ENCODE measurements at places on chromosomes 3 and 15.

GRCh38 chr15:31304751-31305365 is 21.8 kb upstream of the KLF13 start:
- DNase-seq, result peak; percentile 42

- no peak for DNase-seq
Observed at GRCh38 chr15:26038693-26039092, 175.6 kb upstream of the ATP10A start.

- no peak for DNase-seq
Observed at GRCh38 chr15:71201477-71201876, 86.2 kb downstream of the THSD4 start.

DNA sequence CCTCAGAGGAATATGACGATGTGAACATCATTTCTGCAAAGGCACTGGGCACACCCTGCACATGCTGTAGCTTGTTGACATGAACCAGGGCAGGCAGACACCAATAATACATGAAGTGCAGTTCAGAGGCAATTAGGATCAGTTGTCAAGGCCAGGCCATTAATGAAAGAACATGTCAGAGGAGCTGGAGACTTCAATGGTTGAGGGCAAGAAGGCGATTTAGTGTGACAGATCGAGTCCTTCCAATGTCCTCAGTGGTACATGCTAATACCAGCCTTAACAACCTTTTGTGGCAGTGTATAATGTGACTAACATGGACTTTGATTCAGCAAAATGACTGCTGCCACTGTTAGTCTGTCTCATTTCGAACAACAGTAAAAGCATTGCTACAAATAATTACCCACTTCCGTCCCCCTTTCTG is 205.2 kb upstream of the NANOGP8 start:
- DNase-seq, result no peak

- no peak for DNase-seq
Observed at GRCh38 chr3:4529876-4530588, 36.9 kb downstream of the ITPR1 start.

GRCh38 chr3:129650256-129650872 is 43.9 kb upstream of the PLXND1 start:
- DNase-seq, result peak; percentile 59

GRCh38 chr15:55132672-55133071 is 64.1 kb downstream of the RSL24D1 start:
- no peak for DNase-seq

- DNase-seq, result no peak
Observed at GRCh38 chr15:62901087-62901486, 141.5 kb upstream of the TPM1 start.

GRCh38 chr3:126883241-126883640 is 99.7 kb upstream of the PLXNA1 start:
- DNase-seq, result no peak

DNA sequence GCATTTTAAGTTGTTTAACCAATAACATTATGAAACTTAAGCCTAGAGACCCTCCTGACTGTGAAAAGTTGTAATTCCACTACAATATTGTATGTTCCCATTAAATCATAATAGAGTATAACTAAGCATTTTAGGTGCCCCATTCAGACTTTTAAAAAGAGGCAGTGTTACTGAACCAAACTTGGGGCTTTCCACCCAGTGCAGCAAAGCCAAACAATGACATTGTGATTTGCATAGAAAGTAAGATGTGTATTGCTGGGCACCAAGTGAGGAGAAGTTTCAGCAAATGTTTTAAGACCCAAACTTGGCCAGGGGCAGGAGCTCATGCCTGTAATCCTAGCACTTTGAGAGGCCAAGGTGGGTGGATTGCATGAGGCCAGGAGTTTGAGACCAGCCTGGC is 706.2 kb downstream of the GRM7 start:
- DNase-seq, result no peak

DNA sequence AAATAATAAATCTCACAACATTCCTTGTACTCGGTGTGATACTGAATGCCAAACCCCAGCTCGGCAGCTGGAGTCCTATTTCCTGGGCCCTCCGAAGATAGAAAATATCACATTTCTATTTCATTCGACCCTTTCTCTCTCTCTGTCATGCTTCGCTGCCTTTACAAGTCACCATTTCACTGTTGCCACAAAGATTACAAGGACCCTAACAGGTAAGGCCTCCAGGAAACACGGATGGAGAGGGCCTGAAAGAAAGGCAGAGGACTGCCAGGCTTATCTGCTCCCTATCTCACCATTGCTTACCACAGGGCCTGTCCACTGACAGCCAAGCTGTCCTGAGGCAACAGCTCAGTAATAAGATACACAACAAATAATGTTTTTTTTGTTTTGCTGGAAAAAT is 376.5 kb downstream of the MECOM start:
- peak; percentile 55 for DNase-seq

- no peak for DNase-seq
Observed at GRCh38 chr3:34396288-34396687, 597.9 kb downstream of the PDCD6IP start.

DNA sequence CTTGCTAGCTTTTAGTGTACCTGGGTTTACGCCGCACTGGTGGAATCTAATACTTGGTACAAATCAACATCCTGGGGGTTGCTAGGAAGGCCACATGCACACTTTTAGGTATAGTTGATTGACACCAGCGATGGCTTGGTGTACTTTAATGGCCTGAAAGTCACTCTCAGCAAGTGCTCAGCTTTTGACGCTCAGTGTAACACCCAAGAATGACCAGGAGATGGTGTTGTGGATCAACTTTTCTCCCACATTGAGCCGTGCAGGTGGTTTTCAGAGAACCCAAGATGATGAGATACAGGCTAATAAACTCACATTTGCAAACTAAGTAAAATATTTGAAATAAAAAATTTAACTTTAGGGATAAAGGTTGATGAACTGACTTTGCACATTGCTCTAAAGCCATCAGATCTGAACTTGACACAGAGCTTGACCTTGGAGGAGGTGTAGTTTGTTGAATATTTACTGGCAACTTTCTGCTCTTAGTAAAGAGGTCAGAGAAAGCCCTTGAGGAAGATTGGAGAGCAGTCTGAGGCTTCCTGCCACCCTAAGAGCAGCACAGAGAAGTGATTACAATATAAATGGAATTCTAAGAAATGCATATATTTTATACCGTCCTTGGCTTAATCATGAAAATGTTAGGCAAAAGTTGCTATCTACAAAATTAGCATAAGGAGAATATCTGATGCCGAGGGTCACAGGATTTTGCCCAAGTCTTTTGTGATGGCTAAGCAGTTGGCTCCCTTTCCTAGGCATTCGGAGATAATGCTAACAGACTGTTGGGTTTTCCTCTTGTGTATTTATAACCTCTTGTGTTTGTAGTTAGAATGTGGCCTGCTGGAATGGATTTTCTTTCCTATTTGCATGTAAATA is 143.4 kb upstream of the RASGRP1 start:
- peak; percentile 70 for DNase-seq

DNA sequence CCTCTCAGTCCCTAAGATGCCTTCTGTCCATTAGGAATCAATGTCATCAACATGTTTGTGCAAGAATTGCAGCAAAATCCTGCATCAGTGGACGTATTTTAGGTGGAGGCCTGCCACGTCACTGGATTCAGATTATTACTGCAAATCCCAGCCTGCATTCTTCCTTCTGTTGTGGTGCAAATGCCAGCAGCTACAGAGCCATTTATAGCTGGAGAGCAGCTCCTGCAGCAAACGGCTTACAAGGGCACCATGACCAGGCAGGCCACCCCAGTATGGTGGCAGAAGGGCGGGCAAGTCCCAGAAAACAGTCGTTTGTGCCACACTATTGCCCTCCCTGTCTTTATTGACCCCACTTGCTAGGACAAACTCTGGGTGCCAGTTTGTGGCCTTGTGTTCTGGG is 74.7 kb downstream of the SNRK start:
- DNase-seq, result no peak

- peak; percentile 50 for DNase-seq
Observed at GRCh38 chr3:129439226-129439816, 427 bp downstream of the MBD4 start.

GRCh38 chr15:47384341-47384740 is 333.0 kb upstream of the SEMA6D start:
- DNase-seq, result peak; percentile 49

DNA sequence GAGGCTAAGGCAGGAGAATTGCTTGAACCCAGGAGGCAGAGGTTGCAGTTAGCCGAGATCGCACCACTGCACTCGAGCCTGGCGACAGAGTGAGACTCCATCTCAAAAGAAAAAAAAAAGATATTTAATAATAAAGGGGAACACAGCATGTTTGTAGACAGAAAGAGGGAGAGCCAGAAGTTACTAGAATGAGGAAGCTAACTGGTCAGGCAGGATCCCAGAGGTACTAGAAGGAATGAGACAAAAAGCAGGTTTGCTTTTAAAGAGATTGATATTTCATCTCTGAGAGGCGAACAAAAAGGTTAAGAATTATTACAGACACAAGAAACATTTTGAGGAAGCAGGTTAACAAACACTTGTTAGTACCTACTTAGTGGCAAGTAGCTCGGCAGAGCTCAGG is 9.2 kb downstream of the CD200R1 start:
- no peak for DNase-seq

- DNase-seq, result no peak
Observed at GRCh38 chr15:28946803-28947202, 61.0 kb downstream of the APBA2 start.

DNA sequence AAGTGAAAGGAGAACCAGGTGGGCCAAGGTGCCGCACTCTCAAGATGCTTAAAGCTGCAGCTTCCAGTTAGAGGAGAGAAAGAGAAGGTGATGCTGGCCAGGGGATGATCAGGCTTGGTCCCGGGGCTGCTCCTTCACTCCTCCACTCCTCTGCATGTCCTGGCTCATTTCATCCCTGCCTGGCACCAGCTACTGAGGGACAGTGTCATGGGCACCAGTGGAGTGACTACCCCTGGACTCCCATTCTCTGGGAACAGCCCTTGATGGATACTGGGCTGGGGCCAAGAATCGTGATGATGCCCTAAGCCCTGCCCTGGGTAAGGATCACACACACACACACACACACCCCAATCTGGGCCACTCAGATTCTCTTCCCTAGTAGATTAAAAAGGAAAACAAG is 243.7 kb downstream of the UACA start:
- no peak for DNase-seq

- DNase-seq, result no peak
Observed at GRCh38 chr15:75237316-75237982, 20.7 kb upstream of the GOLGA6C start.

GRCh38 chr15:83404121-83404520 is 43.0 kb upstream of the SH3GL3 start:
- no peak for DNase-seq

GRCh38 chr3:138687236-138687635 is 78.7 kb downstream of the FAIM start:
- DNase-seq, result peak; percentile 28

- DNase-seq, result peak; percentile 4
Observed at GRCh38 chr3:155946178-155946577, 75.7 kb downstream of the GMPS start.

- DNase-seq, result no peak
Observed at GRCh38 chr3:127835993-127836882, 13.9 kb upstream of the MGLL start.

- DNase-seq, result no peak
Observed at GRCh38 chr3:53749448-53749847, 96.8 kb downstream of the CHDH start.

GRCh38 chr3:46888705-46889104 is 11.2 kb downstream of the PTH1R start:
- DNase-seq, result no peak

DNA sequence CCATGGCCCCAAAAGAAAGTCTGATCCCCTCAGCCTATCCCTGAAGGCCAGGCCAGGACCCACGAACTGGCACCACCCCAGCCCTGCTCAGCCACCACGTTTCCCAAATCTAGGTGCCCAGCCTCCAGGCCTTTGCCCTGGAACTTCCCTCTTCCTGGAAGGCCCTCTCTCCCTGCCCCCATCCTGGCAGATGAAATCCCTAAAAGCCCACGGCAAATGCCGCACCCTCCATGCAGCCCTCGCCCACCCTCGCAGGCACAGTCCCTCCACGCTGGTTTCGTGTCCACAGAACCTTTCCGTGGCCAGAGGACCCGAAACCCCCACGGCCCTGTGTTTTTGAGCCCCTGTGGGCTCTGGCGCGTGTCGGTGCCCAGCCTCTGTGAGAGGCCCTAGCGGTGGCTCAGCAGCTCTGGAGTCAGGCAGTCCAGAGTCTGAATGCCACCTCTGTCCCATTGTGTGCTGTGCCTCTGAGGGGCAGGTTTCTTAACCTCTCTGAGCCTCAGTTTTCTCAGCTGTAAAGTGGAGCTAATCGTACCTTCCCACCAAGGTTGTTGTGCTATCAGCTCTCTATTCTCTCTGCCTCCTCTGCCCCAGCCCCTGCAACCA is 138.5 kb upstream of the IQSEC1 start:
- no peak for DNase-seq

GRCh38 chr3:108322352-108322751 is 26.0 kb downstream of the HHLA2 start:
- no peak for DNase-seq

- DNase-seq, result no peak
Observed at GRCh38 chr15:25858952-25859760, 4.0 kb downstream of the ATP10A start.

- DNase-seq, result no peak
Observed at GRCh38 chr3:15601046-15601398, 347 bp downstream of the HACL1 start.

DNA sequence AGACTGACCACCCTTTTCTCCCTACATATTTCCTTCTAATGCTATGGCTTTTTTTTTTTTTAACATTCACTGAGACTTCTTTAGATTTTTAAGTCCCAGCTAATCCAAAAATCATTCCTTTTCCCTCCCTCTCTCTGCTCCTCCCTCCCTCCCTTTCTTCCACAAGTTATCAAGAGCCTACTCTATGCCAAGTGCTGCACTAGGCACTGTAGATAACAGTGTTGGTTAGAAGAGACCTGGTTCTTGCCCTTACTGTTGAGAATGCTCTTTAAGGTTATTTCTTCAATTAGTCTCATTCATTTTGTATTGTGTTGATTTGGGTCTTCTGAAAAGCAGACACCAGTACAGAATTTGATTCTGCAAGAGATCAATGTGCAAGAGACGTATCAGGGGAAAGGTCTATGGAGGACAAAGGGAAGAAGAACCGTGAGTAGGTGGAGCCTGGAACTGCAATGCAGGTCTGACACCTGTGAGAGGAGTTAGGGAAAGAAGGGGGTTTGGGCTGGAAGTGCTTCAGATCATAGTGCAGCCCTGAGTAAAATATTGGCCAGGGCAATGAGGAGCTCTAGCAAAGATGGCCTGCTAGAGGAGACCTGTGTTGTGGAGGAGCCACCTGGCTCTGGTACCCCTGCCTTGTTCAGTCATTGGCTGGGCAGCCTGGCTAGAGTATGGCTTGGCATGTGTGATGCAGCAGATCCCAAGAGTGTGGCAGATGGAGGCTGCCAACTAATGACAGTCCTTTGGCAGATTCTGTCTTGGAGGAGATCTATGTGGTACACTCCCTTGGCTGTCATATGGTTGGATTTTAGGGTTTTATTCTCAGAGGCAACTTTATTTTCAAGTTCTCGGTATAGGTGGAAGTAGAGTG is 9.7 kb upstream of the PCOLCE2 start:
- DNase-seq, result no peak

DNA sequence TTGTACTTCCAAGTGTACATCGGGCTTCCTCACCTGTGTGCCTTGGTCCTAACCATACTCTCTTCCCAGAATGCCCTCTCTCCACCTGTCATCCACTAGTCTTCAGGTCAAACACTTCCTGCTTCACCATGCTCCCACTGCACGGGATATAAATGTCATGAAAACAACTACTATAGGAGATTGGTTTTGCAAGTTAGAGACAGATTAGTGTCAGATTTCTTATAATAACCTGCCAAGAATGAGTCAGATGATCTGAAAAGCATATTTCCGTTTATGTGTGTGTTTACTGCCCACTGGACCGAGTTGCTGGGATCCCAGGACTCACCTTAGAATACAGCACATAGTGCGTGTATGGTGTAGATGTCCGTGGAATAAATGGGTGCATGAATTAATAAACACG is 21.4 kb downstream of the PLA1A start:
- peak; percentile 6 for DNase-seq

Measured in DMS53 (cell line).